NCI-H1436 treated with DMSO at 0.1 percent for 48 hours (cell line): ENCODE measurements at places on chromosomes 11 and 22.

GRCh38 chr22:22670076-22670795, 25.8 kb downstream of the GGTLC2 start:
- DNase-seq = no peak

GRCh38 chr22:50437511-50438304, 37.1 kb downstream of the SBF1 start:
- no peak for DNase-seq

GRCh38 chr22:50687829-50688228, 15.2 kb downstream of the SHANK3 start:
- no peak for DNase-seq

- no peak for DNase-seq
Observed at GRCh38 chr22:32717337-32718240, 83.9 kb upstream of the TIMP3 start.

GRCh38 chr11:88552379-88553062, 215.0 kb upstream of the CTSC start:
- DNase-seq = no peak

GRCh38 chr11:2385156-2386151, 8.3 kb downstream of the CD81 start:
- DNase-seq = no peak

DNA sequence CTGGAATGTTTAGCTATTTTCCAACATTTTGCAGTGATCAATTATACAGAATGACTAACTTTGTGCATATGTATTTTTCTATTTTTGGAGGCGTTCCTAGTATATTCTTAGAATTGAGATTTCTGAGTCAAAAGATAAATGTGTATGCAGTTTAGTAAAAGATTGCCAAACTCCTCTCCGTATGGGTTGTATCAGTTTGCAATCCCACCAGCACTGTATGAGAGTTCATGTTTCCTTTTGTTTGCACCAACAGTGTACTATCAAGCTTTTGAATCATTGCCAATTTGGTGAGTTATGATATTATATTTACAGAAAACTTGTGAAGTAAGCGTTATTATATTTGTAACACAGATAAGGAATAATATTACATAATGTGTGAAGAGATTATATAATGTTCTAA, 658.7 kb downstream of the JRKL start:
- no peak for DNase-seq

GRCh38 chr11:127017482-127017881, 16.9 kb upstream of the KIRREL3 start:
- no peak for DNase-seq
